HT1080 (cell line): ENCODE measurements at places on chromosomes 2 and 18. TPM values are rescaled to one million over a fixed set of nuclear protein-coding genes. Genes with fewer than 3 reads are reported as not detected.

The LCT gene
- not detected in 2 replicates for total RNA-seq

GRCh38 chr18:14117606-14118005 lies 14.6 kb downstream of the ZNF519 start:
- no peak for DNase-seq

The CCBE1 gene
- total RNA-seq, result 22.0 and 31.1 TPM in 2 replicates

GRCh38 chr18:3283908-3284307 lies 22.0 kb downstream of the MYL12B start:
- no peak for DNase-seq

The PSMA8 gene
- not detected in 2 replicates for total RNA-seq

DNA sequence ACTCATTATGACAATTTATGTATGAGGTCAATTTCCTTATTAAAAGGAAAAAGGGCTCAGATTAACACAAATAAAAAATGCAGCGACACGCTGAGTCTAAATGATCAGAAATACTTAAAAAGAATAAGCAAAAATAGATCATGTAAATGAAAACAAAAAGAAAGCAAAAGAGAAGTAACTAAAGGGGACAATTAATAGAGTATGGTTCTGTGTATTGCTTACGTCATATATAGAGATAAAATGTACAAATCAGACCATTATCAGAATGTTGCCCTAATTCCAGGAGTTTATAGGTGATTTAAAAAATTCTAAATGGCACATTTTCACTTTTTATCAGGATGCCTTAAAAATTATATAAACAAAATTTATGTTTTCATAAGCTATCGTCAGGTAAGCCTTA lies 189.5 kb downstream of the DNAH7 start:
- DNase-seq, result no peak

- no peak for DNase-seq
These were observed 58.4 kb downstream of the KCTD18 start for GRCh38 chr2:200451511-200451910.

The LONRF2 gene
- total RNA-seq, result 0.47 and 1.6 TPM in 2 replicates

The LOXL3 gene
- 48.5 and 49.8 TPM in 2 replicates for total RNA-seq

GRCh38 chr2:237631007-237631785 lies 3.8 kb downstream of the LRRFIP1 start:
- no peak for DNase-seq

The PLA2R1 gene
- 0.87 and 1.0 TPM in 2 replicates for total RNA-seq

DNA sequence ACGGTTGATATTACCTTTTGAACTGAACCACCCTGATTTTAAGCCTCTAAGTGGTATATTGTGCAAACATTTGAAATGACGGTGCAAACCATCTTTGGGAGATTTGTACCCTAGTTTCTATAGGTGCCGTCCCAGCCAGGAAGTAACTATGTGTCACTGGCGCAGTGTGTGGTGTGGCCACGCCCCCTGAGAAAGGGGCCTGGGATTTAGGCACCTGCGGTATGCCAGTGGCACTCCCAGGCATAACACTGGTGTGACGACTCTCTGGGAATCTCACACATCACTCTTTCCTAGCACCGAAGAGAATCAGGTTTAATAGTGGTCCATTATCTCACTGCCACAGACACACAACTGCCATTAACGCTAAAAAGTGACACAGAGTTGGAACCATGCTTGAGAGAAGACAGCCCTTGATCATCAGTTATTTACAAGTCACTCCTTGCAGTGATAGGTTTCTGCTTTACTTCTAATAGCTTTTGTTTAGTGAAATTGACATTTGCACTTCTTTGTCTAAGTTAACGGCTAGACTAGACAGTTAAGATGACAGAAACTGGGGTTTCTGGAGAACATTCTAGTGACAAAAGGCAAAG lies 11.1 kb downstream of the AQP4 start:
- no peak for DNase-seq

The TCF23 gene
- total RNA-seq, result not detected in 2 replicates
